ENCODE measurements at places on chromosomes 2 and 18.
A peak's percentile ranks its signal among the peaks of the same experiment; 100 is the strongest.

DNA sequence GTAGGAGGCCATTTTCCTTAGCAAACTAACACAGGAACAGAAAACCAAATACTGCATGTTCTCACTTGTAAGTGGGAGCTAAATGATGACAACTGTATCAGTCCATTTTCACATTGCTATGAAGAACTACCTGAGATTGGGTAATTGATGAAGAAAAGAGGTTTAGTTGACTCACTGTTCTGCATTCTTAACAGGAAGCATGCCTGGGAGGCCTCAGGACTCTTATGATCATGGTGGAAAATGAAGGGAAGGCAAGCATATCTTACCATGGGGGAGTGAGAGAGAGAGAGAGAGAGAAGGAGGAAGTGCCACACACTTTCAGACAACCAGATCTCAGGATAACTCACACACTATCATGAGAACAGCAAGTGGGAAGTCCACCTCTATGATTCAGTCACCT, 105.3 kb downstream of the PARD3B start:
- DNase-seq: no peak

DNA sequence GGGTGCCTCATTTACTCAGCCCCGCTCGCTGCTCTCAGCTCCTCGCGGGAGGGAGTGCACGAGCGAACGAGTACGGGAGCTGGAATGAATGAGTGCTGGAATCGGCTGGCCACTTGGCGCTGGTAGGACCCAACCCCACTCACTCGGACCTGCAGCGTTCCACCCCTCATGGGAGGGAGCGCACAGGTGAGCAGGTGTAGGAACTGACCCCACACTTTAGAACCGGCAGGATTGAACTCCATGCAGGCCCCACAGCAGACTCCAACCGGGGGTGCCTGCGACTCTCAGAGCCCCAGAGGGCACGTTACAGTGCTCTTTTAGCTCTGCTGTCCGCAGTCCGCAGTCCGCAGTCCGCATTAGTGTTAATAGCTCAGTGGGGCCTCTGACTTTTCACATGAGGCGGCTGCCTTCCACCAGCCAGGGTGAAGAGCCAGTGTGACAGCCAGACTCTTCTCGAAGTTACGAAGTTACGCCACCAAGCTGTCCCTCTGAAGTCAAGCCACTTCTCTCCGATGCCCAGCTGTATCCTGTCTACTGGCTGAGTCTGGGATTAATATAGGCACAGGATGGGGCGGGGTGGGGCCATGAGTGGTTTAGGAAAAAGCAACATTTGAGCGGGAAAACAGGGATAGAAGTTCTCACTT, 102.7 kb upstream of the ARHGAP15 start:
- no peak for DNase-seq

DNA sequence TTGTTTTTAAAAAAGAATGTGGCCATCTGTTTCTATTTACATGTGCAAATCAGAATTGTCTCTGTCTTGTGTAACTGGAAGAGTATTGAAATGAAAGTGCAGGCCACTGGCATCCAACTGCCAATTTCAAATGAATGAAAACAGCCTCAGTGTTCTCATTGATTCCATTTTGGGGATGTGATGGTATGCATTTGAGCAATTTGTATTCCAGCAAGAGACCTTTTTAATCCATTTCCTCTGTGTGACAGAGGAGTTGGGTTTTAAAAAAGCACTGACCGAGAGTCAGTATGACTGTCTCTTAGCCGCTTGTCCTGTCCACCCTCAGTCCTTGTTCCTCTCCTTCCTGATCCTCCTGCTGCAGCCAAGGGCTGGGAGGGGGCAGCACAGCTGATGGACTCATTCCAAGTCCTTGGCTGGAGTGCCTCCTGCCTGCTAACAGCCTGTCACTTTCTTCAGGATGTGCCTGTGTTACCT, 50.0 kb downstream of the ASAP2 start:
- DNase-seq: no peak

DNA sequence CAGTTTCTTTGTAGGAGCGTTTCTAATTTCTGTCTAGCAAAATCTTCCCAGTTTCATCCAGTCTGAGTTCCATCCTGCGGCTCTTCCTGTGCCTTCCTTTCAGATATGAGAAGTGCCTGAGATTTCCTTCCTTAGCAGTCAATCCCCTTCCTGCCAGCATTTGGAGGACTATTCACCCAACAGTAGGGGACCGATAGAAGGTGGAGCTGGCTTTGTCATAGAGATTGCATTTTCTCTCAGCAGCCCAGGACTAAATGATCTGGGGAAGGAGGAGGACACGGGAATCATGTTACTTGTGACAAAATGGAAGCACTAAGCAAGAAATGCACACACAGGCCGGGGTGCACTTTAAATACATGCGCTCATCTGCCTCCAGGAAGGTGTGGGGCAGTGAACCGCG, 5.6 kb upstream of the SMIM21 start:
- no peak for DNase-seq

DNA sequence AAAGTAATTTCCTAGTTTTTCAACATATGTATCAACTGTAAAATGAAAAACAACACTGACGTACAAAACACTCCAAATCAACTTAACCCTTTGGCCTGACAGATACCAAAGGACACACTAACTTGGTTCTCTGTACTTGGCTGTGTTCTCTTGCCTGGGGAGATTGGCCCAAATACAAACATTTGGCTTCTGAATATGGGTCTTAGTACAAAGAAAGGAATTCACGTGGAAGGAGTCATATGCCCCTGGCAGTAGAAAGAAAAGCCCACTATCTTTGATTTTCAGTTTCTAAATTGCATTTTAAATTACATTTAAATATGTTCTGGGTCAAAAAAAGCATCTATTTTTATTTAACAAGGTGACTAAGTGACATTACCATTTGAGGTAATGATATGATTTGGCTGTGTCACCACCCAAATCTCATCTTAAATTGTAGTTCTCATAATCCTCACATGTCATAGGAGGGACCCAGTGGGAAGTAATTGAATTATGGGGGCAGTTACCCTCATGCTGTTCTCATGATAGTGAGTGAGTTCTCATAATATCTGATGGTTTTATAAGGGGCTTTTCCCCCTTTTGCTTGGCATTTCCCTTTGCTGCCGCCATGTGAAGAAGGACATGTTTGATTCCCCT, 153.6 kb upstream of the CCDC195 start:
- no peak for DNase-seq

- no peak for DNase-seq
Measured at GRCh38 chr2:200311139-200311538, 4.6 kb downstream of the SPATS2L start.

- DNase-seq: no peak
Measured at GRCh38 chr2:230902180-230902899, 22.7 kb downstream of the GPR55 start.

DNA sequence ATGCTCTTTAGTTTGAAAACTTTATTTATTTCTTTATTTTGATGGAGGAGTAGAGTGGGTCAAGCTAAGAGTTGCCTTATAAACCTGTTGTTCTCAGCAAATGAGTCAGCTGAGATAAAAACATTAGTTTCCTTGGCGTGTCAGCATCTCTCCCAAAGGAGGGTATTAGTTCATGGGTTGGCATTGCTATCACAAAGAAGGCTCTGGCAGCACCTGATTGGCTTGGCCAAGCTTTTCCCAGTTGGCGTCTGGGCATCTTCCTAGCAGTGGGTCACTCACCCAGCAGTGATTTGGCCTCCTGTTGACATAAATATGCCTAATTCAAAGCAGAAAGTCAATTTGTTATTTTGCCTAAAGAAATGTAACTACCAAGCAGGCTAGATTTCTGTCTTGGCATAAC, 200.7 kb upstream of the TNP1 start:
- no peak for DNase-seq

- DNase-seq: peak; percentile 37
Measured at GRCh38 chr2:240925568-240926515, 19.7 kb downstream of the CROCC2 start.

All from PC-9 (cell line).